ENCODE measurements at places on chromosomes 6 and 20.

DNA sequence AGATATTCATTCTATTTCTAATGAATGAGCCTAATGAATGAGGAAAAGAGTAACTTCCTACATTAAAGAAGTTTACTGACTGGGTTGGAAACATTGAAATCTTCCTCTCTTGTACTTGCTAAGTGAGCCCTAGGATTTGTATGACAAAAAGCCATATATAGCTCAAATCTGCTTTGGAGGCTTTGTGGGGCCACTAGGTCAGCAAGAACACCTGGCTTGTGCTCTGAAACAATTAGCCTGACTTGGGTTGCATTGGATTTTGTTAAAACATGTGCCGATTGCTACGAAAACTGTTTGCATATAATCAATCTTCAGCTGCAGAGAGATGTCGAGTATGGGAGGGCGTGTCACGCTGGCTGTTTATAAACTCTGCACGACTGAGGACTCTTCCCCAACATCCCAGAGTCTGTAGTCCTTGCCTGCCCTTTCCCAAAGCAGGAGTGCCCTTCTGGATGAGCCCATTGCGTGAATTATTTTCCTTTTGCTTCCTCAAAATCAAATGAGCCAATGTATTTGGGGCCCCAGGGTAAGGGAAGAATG lies 684.8 kb downstream of the DHX35 start:
- no peak for DNase-seq

DNA sequence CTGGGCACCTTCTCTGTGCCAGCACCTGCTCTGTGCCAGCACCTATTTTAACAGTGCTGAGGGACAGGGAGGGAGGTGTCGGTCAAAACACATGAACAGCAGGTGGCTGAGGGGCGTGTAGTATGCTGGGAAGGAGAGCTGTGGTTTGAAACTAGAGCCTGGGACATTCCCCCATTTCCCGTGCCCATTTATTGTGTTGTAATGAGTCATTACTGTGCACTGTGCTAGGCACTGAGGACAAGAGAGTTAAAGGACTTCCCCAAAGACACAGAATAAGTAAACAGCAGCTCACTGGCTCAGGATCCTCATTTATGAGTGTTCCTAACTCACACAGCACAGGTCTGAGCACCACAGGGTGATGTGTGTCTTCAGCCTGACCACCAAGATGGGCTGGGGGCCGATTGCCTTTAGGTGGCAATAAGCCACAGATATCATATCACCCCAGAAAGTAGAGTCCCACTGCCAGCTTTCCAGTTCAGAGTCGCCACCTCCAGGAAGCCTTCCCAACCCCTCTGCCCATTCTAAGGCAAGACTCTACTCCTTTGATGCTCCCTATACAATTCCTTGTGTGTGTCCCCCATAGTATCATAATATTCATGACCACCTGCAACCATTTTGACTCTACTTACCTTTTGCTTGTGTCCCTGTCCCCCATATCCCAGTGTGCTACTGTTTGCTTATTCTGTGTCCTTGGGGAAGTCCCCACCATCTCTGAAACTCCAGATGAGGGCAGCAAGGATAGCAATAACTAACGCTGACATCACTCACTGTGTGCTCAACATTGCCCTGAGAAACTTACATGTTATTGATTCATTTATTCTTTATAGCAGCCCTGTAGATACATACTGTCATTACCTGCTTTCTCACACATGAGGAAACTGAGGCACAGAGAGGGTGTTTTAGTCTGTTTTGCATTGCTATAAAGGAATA lies 87.3 kb downstream of the TOX2 start:
- peak; percentile 58 for DNase-seq

GRCh38 chr6:27693766-27694546 lies 218.2 kb downstream of the OR2B2 start:
- DNase-seq = peak; percentile 66

DNA sequence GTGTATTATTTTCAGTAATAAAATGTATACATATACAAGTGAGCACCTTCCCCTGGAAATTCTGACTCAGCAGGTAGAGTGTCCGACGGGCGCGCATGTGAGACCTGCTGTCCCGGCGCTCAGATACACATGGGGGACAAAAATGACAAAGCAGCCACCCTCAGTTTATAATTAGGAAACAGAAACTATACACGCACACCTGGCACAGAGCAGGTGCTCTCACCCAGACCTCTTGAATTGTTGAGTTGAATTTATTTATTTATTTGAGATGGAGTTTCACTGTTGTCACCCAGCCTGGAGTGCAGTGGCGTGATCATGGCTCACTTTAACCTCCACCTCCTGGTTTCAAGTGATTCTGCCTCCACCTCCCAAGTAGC lies 180.4 kb downstream of the ZDHHC14 start:
- no peak for DNase-seq

DNA sequence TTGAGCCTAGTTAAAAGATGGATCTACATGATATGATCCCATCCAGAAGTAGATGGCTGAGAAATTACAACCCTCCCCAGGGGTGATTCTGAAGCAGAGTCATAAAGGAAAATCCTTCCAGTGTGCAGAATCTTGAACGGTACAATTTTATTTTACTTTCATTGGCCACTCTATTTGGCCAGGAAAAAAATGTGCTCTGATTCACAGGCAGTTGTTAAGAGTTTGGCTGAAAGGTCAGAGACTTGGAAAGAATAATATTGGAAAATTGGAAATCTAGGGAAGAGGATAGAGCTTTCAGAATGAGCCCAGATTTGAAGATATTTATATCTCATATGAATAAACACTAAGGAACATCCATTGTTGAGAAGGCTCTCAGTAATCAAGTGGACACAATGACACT lies 1299.3 kb upstream of the GJE1 start:
- no peak for DNase-seq

DNA sequence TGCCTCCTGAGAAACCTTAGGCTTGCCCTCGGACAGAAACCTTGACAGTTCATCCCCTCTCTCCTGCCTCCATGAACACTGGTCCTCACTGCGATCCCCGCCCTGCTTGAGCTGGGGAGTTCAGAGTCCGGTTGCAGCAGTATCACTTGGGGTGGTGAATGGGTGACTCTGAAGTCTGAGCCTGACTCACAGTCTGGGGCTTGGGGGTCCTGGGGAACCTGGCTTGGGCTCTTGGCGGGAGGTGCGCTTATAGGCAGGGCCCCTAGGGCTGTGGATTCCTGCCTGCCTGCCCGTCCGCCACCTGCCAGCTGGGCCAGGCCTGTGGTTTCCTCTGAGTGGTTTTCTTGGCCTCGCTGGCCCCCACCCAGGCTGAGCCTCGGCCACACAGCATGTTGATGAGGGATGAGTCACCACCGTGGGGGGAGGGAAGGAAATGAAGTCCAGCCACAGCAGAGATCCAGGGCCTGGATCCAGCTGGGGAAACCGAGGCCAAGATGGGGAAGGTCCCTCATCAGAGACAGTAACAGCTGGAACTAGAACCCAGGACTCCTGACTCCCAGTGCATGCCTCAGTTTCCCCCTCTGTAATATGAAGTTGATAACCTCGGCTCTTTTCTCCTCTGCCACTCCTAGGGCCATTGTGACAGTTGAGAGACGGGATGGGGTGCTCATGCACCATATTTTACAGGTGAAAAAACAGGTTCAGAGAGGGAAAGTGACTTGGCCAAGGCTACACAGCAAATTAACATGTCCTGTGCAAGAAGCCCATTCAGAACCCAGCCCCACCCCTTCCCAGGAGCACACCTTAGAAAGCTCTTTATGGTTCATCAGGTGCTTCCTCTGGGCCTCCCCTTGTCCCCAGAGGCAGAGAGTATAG lies 9.2 kb downstream of the FOXS1 start:
- DNase-seq = peak; percentile 70

- DNase-seq = no peak
Observed at GRCh38 chr20:23059846-23060245, 10.4 kb upstream of the THBD start.
